ENCODE measurements at places on chromosomes 12 and 14. TPM values are rescaled to one million over a fixed set of nuclear protein-coding genes. Genes with fewer than 3 reads are reported as not detected.

The ADAM20 gene
- total RNA-seq = 0.33 TPM

The ADIPOR2 gene
- total RNA-seq = 19.4 TPM

The SSPN gene
- not detected for total RNA-seq

The KCNA5 gene
- not detected for total RNA-seq

- DNase-seq = no peak
These were observed 4.1 kb downstream of the RDH16 start for GRCh38 chr12:56953314-56953713.

Measured in CD8-positive, alpha-beta T cell (primary cell).